ENCODE measurements at places on chromosomes 1 and 21. TPM values are rescaled to one million over a fixed set of nuclear protein-coding genes. Genes with fewer than 3 reads are reported as not detected.
A peak's percentile ranks its signal among the peaks of the same experiment; 100 is the strongest.

Gene IKBKE
- total RNA-seq = 10.3 TPM

Gene BNIPL
- total RNA-seq = 0.29 TPM

Gene TDRD10
- total RNA-seq = 16.5 TPM

Gene NBPF6
- not detected for total RNA-seq

Gene TMEM240
- 7.8 TPM for total RNA-seq

Gene CDC42BPA
- 71.3 TPM for total RNA-seq

Gene LDLRAD2
- 0.15 TPM for total RNA-seq

- H3K27ac ChIP-seq = no peak overlapping the region
- peaks cover 2% of the 10 kb centered on the region for H3K36me3 ChIP-seq
- H3K4me3 ChIP-seq = no peak overlapping the region
- H3K27me3 ChIP-seq = no peaks in the 10 kb centered on the region
Observed at GRCh38 chr1:51439895-51440294, 79.2 kb downstream of the EPS15 start.

DNA sequence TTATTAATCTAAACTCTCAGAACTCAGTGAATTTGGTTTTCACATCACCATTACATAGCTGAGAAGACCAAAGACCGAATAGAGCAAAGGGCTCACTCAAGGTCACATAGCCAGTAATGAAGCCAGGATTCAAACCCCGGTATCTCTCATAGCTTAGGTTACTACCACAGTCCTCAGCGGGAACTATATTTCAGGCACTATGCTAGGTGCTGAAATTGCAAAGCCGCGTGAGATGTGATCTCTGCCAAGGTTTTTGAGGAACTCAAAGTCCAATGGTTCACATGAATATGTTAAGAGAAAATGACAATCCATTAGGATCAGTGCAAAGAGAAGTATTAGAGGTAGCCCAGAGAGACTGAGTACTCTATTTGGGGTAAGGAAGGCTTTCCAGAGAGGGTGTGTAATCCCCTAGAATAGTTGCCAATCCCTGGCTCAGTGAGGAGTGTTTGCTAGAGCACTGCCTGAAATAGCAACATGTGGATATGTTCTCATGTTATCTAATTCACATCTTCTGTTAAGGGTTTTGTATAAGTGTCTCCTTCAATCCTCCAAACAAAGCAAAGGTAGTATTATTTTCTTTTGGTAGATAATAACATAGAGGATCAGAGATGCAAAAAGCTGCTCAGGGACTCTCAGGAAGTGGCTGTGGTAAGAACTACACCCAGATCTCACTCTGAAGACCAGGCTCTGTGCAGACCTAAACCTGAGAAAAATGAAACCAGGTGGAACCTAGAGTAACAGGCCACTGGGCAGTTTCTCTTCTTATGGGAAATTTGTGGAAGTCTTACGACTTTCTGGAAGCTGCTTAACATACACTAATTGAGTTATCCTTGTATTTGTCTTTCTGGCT is 93.1 kb upstream of the C8B start:
- no peaks in the 10 kb centered on the region for H3K27me3 ChIP-seq
- DNase-seq = no peak
- no peaks in the 10 kb centered on the region for H3K4me1 ChIP-seq
- H3K36me3 ChIP-seq = no peaks in the 10 kb centered on the region
- no peak overlapping the region for H3K27ac ChIP-seq

- no peaks in the 10 kb centered on the region for H3K36me3 ChIP-seq
- no peak overlapping the region for H3K4me3 ChIP-seq
- no peaks in the 10 kb centered on the region for H3K4me1 ChIP-seq
- no peaks in the 10 kb centered on the region for H3K27me3 ChIP-seq
- DNase-seq = no peak
Observed at GRCh38 chr1:87173231-87173630, 155.4 kb upstream of the LMO4 start.

GRCh38 chr1:237873487-237874211 is 17.1 kb downstream of the ZP4 start:
- H3K4me1 ChIP-seq = no peaks in the 10 kb centered on the region
- no peak overlapping the region for H3K27ac ChIP-seq

DNA sequence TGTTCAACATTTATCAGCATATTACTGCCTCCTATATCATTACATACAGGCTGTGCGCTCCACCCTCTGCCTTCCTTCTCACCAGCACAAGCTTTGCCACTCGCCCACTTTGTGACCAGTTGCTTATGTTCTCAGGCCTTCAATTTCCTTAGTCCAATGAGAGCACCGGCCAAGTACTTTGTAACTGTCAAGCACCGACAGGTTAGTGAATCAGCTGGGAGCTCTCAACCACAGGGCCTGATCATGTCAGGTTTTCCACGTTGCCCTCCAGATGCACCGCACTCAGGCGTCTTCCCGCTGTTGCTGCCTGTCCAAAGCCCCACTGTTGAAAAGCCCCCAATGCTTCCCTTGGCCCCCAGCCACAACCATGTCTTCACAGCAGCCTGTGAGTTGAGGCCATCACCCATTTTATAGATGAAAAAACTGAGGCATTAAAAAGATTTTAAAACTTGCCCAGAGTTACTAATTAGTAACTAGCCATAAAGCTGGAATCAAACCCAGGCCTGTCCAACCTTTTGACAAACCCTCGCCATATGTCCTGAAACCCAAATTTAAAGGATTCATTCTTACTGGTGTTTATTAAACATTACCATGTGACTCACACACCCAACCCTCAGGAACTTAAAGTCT is 3.4 kb upstream of the KCNN3 start:
- H3K4me1 ChIP-seq = no peaks in the 10 kb centered on the region
- DNase-seq = peak; percentile 26
- peaks cover 1% of the 10 kb centered on the region for H3K27me3 ChIP-seq
- H3K27ac ChIP-seq = no peak overlapping the region
- H3K4me3 ChIP-seq = no peak overlapping the region
- H3K36me3 ChIP-seq = no peaks in the 10 kb centered on the region

- no peaks in the 10 kb centered on the region for H3K27me3 ChIP-seq
- no peak overlapping the region for H3K4me3 ChIP-seq
- no peak overlapping the region for H3K27ac ChIP-seq
- H3K36me3 ChIP-seq = no peaks in the 10 kb centered on the region
- H3K4me1 ChIP-seq = no peaks in the 10 kb centered on the region
Observed at GRCh38 chr1:161840363-161840762, 74.2 kb downstream of the ATF6 start.

Data from aorta (tissue), 5 donors.